ENCODE measurements at places on chromosomes 12 and 14.

DNA sequence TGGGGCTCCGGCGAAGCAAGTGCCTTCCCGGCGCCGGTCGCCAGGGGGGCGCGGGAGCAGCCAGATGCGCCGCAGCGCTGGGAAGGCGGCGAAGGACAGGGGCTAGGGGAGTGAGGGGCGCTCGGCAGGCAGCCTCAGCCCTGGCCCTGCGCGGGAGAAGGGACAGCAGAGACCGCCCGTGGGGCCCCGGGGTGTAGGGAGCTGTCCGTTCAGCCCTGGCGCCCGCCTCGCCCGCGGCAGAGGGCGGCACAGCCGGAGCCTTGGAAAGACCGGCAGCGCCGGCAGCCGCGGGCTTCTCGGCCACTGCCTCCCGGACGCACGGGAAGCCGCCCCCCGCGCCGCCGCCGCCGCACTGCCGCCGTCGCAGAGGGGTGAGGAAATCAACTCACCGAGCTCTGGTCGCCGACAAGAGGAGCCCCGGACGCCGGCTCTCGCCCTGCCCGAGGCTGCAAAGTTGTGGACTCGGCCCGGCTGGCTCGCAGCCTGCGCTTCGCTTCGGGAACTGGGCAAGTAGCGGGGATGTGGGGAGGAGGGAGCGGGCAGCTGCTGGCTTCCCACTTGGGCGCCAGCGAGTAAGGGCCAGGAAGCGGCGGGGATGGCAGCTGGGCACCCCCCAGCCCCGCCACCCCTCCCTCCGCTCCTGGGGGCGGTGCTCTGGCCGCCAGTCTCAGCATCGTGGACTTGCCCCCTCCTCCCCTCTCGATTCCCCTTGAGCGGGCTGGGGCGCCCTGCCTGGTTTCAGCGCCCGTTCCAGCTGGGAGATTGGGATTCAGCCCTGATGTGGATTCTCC is at the start of gene ZDHHC22:
Gene ZDHHC22, minus strand, starts transcription at position 578 of the 791 bp plus-strand sequence. CDS start 2,053 bp downstream, outside the sequence.
- no peak for DNase-seq

DNA sequence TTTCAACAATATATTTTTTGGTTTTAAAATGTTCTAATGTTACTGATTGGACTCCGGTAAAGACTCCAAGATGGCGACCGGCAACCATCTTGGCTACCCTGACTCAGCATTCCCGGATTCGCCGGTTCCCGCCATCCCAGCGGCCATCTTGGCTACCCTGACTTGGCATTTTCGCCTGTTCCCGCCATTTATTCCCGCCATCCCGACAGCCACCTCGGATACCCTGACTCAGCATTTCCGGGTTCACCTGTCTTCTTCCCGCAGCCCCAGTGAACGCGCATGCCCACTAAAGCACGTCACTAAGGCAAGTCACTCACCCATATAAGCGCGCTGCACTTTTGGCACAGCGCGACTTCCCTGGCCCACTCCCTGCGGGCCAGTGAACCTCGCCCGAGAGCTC is 9.0 kb upstream of the LRFN5 start:
- DNase-seq: no peak

DNA sequence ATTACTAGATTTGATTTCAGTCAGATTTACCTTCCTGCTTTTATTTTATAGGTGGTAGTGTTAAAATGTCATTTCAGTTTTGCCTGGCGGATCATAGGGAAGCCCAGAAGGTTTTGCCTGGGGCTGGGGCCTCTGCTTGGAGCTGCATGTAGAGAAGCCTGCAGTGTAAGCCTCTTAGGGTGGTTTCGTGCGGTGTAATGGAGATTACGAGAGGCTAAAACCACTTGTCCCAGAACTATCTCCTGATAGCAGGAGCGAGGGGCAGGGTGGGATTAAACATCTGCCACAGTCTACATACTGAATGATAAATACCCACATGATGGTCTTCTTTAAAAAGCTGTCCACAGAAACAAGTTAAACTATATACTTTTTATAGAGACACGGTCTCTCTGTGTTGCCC is 35.0 kb upstream of the DICER1 start:
- DNase-seq: peak; percentile 4

- no peak for DNase-seq
Observed at GRCh38 chr12:122116707-122117535, 38.4 kb downstream of the MLXIP start.

DNA sequence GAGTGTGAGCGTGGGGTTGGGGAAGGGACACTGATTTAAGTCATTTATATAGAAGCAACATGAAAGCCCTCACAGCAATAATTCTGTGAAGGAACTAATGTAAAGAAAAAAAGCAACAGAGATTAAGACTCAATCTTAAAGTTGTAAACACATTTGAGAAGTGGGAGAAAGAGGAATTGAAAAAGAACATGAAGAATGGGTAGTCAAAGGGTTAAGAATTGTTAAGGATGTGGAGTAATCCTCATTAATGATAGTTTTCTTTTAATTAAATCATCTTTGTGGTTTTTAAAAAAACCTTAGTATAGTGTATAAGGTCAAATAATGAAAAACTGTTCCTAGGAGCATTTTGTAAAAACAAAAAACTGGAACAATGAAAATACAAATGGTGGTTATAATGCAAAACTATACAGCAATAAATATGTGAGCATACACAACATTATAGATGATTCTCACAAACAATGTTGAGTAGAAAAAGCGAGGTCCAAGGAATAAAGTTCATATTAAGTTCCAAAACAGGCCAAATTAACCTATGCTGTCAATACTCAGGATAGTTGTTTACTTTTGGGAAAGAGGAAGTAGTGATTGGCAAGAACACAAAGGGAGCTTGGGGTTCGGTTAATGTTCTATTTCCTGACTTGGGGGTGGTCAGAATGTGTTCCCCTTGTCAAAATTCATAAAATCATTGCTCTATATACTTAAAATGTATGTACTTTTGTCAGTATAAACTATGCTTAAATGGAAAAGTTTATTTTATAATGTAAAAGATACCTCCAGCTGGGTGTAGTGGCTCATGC is 120.4 kb upstream of the ATF7IP start:
- DNase-seq: no peak

DNA sequence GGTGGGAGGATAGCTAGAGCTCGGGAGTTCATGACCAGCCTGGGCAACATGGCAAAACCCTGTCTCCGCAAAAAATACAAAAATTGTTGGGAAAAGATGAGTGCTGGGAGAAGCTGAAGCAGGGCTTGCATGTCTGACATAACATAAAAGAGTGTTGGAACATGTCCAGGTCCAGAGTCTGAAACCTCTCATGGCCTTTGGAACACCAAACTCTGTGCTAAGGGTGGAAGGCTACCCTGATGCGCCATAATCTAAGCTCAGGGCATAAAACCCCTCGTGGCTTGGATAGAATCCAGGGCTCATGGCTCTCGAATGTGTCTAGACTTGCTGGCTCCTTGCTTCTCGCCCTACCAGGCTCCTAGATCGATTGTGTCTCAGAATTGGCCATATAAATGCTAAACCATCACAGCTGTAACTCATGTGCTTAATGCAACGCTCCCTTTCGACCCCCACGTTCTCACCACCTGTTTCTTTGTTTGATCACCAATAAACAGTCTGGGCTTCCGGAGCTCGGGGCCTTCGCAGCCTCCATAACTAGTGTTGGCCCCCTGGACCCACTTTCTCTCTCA is 6.7 kb upstream of the CLEC7A start:
- no peak for DNase-seq

- DNase-seq: no peak
Observed at GRCh38 chr14:50659327-50659974, 8.7 kb downstream of the SAV1 start.

- DNase-seq: no peak
Observed at GRCh38 chr12:50401500-50402081, 906 bp downstream of the LARP4 start.

DNA sequence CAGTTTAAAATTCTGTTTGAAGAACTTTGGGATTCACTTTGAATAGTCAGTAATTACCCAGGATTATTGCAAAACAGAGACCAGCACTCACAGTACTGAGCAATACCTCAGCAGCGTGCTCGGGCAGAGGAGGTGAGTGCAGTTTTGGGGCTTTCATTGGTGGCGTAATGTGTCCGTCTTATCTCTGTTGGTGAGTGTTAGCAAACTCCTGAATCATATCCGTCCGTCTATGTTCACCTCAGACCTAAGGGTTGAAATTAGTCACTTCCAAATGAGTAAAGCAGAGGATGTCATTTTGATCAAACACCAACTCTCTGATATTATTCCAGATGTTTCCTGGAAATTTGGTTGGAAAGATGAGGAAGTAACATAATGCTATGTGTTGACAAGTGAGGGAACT is 82.8 kb downstream of the BORCS5 start:
- no peak for DNase-seq

GRCh38 chr12:24227551-24227950 is 278.1 kb upstream of the SOX5 start:
- DNase-seq: no peak

GRCh38 chr14:94001501-94002396 is 4.6 kb downstream of the CCDC197 start:
- DNase-seq: no peak

DNA sequence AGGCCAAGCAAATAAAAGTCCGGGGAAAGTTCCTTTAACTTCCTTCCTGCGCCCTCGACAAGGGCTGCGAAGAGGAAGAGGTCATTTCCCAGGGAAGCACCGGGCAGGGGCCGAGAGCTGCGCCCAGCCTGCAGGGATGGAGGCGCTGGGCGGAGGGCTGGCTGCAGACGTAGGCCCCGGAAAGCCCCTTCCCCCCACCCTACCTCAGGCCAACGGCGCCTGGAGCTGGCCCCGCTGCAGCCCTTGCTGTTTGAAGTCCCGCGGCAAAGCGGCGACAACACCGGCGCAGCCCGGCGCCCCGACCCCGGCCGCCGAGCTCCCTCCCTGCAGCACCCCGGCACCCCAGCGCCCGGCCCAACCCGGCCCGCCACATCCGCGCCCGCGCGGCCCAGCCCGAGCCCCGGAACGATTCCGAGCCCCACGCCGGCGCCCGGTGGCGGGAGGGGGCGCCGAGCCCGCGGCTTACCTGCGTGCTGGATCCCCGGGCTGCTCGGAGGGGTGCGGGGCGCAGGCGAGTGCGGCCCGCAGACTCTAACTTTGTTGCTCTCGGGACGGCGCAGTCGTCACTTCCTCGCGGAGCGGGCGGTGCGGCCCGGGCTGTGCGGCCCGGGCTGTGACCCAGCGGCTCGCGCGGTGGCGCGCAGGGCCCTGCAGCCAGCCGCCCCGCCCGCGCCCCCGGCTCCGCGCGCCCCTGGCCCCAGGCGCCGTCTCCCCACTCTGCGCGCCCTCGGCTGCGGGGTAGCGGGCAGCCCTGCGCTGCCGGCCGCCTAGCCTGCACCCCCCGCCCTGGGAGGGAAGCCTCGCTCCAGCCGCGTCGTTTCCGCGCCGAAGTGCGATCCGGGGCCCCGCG is 64.8 kb upstream of the PTGR2 start:
- peak; percentile 84 for DNase-seq

GRCh38 chr14:34030864-34031263 is 80.0 kb upstream of the EGLN3 start:
- no peak for DNase-seq

- DNase-seq: no peak
Observed at GRCh38 chr14:75260025-75260763, 18.4 kb upstream of the FOS start.

DNA sequence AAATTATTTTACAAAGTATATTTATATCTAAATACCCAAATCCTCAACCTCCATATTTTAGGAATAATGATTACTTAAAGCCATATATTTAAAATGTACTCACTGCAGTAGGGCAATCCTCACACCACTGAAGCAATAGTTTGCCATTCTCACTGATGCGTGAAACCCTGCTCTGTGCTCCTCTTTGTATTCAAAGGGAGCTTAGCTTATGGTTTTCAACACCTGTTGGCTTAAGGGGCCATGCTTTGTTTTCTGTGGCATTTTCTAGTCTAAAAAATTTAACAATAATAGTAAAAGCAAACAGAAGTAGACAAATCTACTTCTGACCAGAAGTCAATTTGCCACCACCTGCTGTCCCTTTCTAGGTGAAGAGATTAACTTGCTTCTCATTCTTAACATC is 294.6 kb downstream of the FLRT2 start:
- DNase-seq: no peak

- DNase-seq: no peak
Observed at GRCh38 chr12:128852026-128852698, 1.1 kb upstream of the GLT1D1 start.

DNA sequence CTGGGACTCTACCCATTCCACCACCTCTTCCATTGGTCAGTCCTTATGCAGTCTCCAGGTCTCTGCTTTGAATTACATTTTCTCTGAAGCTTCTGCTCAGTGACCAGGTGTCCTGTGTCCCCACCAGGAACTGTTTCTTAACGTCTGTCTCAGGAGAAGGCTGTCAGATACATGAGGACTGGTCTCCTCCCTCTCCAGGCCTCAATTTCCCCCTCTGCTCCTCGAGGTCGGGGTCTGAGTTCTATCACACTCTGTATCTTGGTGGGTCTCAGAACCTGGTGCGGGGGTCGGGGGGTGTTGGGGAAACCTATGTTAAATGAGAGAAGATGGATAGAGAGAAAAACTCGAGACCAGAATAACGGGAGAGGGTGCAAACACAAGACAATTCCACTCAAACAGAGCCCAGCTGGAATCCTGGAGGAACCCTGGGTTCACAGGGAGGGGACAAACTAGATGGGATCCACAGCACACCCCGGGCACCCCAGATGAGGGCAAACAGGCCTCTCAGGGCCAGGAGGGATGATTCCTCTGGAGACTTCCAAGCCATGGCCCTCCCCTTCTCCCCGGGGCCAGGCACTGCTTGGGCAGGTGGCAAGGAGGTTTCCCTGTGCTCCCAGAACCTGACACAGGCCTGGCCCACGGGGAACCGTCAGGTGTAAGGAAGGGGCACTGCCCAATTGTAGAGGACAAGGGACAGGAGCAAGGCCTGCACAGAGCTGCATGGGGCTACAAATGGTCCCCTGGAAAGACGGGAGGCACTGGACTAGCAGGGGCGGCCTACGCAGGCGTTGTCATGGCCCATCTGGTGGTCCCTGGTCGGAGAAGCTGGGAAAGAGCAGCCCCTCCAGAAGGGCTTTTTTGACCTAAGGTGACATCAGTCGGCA is 313.2 kb upstream of the DIO3 start:
- DNase-seq: peak; percentile 49

DNA sequence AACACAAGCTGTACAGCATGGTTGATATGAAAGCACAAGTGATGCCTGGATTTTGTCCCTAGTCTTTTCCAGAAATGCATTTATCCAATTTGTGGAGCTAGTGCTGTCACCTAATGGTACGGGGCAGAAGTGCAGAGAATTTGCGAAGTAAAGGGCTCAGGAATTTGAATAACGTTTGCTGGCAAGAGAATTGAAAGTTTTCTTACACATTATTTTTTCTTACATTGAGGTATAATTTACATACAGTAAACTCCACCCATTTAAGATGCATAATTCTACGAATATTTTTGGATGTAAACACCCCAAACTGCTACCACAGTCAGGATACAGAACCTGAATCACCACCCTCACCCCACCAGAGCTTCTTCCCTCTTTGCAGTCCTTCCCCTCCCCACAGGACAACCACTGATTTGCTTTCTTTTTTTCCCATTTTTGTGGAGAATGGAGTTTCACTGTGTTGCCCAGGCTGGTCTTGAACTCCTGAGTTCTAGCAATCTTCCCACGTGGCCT is 3.5 kb downstream of the AICDA start:
- DNase-seq: no peak

- DNase-seq: peak; percentile 61
Observed at GRCh38 chr14:95054346-95055280, 102.7 kb downstream of the DICER1 start.

- DNase-seq: no peak
Observed at GRCh38 chr14:102570334-102570995, 22.0 kb upstream of the RCOR1 start.

- DNase-seq: no peak
Observed at GRCh38 chr12:44206045-44206444, 370.2 kb downstream of the TMEM117 start.
